ENCODE measurements at places on chromosomes 16 and 17. TPM values are rescaled to one million over a fixed set of nuclear protein-coding genes. Genes with fewer than 3 reads are reported as not detected.

DNA sequence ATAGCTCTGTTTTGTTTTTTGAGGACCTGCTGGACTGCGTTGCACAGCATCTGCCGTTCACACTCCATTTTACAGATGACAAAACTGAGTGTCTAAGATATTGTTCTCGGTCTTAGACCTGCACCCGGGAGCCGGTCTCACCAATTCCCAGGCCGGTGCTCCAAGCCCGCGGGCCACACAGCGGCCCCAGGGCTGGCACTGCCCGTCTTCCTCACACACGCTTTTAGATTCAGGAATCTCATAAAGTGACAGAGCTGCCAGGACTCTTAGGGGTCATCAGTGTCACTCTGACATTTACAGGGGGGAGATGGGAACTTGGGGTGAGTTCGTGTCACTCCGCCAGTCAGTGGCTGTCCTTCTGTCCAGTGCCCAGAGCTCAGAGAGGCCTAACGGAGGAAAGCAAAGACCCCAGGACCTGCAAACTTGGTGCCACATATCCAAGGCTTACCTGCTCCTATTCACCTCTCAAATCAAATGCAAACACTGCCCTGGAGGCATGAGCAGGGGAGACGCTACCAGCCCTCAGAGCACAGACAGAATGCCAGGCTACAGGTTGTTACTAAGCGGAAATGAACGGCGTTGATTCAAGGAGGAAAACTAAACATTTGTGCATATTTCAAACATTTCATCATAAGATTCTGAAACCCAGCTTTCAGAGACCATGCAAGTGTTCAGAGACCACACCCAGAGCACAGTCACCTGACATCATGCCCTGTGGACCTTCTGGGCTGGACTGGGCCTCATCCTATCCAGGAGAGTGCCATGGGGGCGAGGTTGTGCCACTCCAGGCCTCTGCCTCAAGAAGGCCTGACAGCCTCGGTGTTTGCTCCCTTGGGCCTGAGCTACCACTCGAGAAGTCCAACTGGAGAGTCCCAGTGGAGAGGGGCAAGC, 29.5 kb downstream of the TNFRSF13B start:
- DNase-seq, result no peak
- H3K27me3 ChIP-seq, result no peaks in the 10 kb centered on the region
- no peaks in the 10 kb centered on the region for H3K36me3 ChIP-seq

DNA sequence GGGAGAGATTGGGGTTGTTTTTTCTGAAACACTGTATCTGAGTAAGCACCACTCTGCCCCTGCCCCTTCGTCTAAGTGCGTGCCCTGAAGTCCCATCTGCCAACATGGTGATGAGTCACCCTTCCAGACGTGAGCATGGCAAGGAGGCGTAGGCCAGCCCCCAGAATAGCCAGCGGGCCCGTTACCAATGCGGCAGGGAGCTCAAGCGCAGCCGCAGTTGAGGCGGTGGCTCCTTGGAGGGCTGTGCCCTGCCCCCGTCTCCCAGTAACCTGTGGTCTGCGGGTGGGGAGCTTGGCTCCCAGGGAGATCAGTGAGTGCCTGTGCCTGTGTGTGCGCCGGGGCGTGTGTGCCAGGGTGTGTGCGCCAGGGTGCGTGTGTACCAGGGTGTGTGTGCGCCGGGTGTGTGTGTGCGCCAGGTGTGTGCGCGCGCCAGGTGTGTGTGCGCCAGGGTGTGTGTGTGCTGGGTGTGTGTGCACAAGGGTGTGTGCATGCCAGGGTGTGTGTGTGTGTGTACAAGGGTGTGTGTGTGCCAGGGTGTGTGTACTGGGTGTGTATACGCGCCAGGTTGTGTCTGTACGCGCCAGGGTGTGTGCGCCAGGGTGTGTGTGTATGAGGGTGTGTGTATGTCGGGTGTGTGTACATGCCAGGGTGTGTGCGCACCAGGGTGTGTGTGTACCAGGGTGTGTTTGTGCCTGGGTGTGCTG, 98.6 kb upstream of the CHMP6 start:
- H3K4me3 ChIP-seq, result no peak overlapping the region
- H3K27me3 ChIP-seq, result no peaks in the 10 kb centered on the region
- peaks cover 5% of the 10 kb centered on the region for H3K4me1 ChIP-seq

DNA sequence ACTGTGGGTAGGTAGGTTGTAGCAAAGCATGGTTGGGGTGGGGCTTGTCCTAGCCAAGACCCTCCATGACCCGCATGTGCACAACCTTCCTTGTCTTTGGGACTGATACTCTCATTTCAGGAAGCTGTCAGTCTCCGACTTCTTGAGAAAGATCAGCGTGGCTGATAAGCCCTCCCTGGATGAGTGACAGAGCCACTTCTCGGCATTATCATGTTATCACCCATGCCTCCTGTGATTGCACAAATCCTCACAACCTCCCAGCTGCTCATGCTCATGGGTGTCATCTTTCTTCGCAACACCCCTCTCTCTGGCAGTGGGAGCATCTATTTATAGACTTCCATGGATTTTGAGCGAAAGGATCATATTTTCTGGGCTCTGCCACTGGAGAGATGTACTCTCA, 314.2 kb downstream of the FOXL1 start:
- no peaks in the 10 kb centered on the region for H3K36me3 ChIP-seq
- no peaks in the 10 kb centered on the region for H3K27me3 ChIP-seq
- DNase-seq, result no peak

Gene ZFP90
- total RNA-seq, result 50.0 TPM

All from ovary (tissue), 10 donors.